Omental fat pad (tissue), 4 donors: ENCODE measurements at places on chromosomes 11 and 22. TPM values are rescaled to one million over a fixed set of nuclear protein-coding genes. Genes with fewer than 3 reads are reported as not detected.
A peak's percentile ranks its signal among the peaks of the same experiment; 100 is the strongest.

- DNase-seq: no peak
Measured at GRCh38 chr11:62402226-62402959, 16.4 kb upstream of the SCGB1A1 start.

- no peak for DNase-seq
Measured at GRCh38 chr11:59273373-59273841, 60.7 kb upstream of the MPEG1 start.

Gene SLC16A8
- total RNA-seq: 1.4 TPM

- DNase-seq: no peak
Measured at GRCh38 chr11:118087931-118088330, 1.2 kb upstream of the SMIM35 start.

DNA sequence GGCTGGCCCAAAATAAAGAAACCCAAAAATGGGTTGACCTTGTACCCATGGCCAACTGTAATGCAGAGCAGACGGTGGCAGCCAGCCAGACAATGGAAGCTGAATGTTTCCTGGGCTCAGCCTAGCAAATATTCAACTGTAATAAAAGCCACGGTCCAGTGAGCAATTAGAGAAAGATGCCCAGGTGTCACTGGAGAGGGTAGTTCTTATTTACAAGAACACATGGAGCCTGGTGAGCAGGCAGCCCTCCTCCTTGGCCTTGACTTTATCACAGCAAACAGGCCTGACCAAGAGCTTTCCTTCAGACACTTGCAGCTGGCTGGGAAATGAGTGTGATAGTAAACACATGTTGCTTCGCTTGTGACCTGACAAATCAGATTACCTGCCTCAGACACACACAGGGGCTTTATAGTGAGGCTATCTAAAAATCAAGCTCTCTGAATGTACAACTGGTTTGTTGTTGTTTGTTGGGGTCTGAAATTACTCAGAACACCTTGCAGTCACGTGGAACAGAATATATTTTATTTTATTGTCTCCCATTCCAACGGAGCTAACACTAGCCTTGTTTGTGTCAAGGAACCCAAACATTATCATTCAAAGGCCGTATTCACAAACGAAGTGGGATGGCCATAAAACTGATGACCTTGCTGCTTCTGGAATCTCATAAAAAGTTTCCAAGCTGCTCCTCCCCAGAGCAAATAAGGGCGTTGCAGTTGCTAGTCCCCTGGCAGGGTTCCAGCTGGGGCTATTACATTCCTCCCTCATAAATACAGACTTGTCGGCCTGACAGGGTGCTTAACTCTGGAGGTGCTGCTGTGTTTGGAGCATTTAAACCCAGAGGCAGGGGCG, 161.1 kb downstream of the BBOX1 start:
- peak; percentile 90 for DNase-seq

DNA sequence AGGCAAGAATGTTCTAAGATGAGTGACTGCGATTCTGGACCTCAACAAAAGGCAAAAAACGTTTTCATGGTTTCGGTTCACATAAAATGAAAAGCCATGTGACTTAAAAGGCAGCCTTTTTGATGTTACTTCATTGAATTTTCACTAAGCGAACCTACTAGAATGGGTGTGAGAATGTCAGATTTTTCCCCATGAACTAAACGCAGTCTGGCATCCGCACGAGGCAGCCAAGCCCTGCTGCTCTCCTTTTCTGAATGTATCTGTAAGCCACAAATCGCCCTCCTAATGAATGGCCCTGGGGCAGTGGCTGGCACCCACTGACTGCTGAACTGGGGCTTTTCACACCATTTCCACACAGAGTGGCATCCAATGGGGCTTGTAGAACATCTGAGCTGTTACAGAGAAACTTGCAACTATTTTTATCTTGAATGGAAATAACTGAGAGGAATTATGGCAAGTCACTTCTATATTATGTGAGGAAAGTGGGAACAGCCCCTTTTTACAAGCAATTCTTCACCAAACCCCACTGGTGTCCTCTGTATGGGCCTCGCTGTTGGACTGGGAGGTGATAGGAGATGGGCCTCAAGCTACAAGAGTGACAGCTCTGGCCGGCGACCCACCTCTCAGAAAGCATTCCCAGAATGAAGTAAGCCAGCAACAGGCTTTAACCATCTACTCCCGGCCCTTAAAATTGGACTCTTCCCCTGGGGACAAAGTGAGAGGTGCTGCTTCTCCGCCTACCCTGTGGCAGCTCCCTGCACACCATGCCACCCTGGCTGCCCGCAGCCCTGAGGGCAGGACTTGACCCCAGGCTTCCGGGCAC, 29.4 kb downstream of the PPP2R1B start:
- DNase-seq: no peak

GRCh38 chr11:59611570-59612565, 3.7 kb downstream of the OSBP start:
- no peak for DNase-seq
